ENCODE measurements at places on chromosomes 4 and X.

- DNase-seq: no peak
Observed at GRCh38 chrX:63713526-63713925, 71.5 kb downstream of the ARHGEF9 start.

GRCh38 chr4:3827616-3828492 lies 61.7 kb downstream of the ADRA2C start:
- no peak for DNase-seq

- no peak for DNase-seq
Observed at GRCh38 chrX:138917781-138918180, 206.3 kb upstream of the FGF13 start.

DNA sequence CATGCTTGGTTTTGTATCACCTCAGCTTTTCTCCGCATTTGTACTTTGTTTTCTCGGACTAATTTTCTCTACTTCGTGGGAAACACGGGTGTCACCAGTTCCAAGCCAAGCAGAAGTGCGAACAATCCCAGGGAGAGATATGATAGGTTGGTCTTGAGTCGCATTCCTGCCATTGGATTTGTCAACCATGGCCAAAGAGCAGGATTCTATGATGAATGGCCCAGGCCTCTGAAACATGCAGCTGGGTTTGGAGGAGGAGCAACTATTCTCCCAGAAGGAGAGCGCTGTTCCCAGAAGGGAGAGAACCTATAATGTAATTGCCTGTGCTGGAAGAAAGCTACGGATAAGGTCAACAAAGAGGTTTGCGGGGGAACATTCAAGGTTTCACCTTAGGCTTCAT lies 10.3 kb upstream of the FGFBP1 start:
- no peak for DNase-seq

DNA sequence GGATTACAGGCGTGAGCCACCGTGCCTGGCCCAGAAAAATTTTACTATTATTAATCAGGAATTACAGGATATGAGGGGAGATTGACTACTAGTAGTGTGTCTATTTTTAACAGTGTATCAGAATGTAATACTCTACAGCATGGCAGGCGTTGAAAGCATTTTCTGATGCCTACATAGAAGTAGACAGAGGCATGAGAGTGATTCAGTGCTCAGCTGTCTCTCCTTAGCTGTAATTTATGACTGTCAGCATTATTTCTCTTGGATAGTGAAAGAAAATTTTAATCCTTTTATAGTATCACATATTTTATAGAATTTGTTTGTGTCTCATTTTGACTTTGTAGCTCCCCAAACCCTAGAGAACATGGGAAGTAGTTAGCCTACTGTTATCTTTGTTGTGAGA lies 20.7 kb downstream of the ARHGAP24 start:
- DNase-seq: no peak

- no peak for DNase-seq
Observed at GRCh38 chr4:185573651-185574199, 38.4 kb upstream of the PDLIM3 start.

GRCh38 chrX:154002215-154002719 lies 17.4 kb downstream of the IRAK1 start:
- DNase-seq: no peak

DNA sequence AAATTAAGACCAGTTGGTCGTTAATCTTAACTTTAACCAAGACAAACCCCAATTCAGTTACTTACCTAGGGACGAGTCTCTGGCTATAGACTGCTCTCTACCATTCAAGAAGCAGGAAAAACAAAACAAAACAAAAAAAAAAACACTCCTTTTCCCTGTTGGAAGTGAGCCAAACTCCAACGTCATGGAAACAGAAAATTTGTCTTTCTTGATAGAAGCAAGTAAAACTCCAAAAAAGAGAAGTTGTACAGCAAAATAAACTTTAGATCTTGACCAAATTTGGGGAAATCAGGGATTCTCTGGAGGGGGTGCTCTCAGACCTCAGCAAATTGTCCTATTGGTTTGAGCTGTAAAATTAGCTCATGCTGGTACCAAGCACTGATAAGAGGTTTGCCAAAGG lies 3.7 kb downstream of the CNGA1 start:
- no peak for DNase-seq

GRCh38 chr4:2930758-2931511 lies 32.3 kb downstream of the NOP14 start:
- DNase-seq: no peak

GRCh38 chrX:33989936-33990335 lies 142.2 kb downstream of the FAM47A start:
- DNase-seq: no peak

DNA sequence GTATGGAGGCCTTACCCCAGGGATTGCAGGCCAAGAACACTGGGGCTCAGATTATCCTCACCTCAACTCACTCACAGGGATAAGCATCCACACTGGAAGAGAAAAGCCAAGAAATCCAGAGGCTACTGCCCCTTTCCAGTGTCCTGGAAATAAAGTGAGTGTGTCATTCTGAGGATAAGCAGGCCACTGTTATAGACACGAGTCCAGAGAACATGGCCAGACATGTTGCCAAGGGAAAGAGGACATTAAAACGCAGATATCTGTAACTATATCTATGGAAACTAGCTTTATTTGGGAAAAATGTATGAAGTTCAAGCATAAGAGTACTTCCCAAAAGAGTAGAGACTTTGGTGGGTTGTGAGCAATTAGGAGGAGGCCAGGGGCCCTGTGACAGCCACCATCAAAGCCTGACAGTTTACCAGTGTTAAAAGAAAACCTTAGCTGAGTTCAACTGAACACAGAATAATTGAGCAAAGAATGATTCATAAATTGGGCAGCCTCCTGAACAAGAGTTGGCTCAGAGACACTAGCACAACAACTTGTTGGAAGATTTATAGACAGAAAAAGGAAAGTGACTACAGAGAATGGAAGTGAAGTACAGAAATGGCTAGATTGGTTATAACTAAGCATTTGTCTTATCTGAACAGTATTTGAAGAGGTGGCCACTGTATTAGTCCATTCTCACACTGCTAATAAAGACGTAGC lies 1222.2 kb downstream of the STIM2 start:
- no peak for DNase-seq

- DNase-seq: no peak
Observed at GRCh38 chrX:32480019-32480418, 731.3 kb downstream of the DMD start.

- DNase-seq: no peak
Observed at GRCh38 chr4:23881674-23882337, 8.0 kb downstream of the PPARGC1A start.

GRCh38 chrX:56284269-56284668 lies 52.1 kb downstream of the KLF8 start:
- no peak for DNase-seq

GRCh38 chr4:9845791-9846493 lies 64.5 kb downstream of the DRD5 start:
- DNase-seq: no peak

DNA sequence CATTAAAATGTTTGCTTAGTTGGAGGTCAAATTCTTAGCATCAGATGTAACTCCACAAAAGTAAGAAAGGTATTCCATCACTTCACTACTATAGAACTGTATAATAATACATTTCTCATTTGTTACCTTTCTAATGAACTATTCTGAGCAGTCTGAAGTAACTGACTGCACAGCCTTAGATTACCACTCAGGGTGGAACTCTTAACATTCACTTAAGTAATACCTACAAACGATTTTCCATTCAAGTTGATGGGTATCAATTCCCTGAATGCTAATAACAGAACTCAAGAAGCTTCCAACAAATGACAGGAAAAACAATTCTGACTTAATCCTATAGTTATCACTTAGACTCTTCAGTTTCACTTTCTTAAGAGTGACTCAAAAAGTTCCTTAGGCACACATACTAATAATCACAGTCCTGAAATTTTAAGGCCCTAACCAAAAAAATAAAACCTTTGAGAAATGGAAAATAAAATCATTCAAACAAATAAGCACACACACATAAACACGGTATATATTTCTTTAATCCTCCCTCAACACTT lies 20.9 kb downstream of the HNRNPD start:
- DNase-seq: no peak

GRCh38 chrX:115409551-115409950 lies 120.0 kb downstream of the LUZP4 start:
- no peak for DNase-seq
